ENCODE measurements at places on chromosomes 6 and 20.

- DNase-seq: no peak
Observed at GRCh38 chr6:16747232-16748024, 13.8 kb downstream of the ATXN1 start.

GRCh38 chr6:64256483-64256882 is 620.9 kb downstream of the PHF3 start:
- DNase-seq: no peak

- DNase-seq: no peak
Observed at GRCh38 chr6:170042596-170043118, 248.2 kb downstream of the DLL1 start.

- DNase-seq: no peak
Observed at GRCh38 chr20:48374991-48375595, 452.7 kb downstream of the PREX1 start.

DNA sequence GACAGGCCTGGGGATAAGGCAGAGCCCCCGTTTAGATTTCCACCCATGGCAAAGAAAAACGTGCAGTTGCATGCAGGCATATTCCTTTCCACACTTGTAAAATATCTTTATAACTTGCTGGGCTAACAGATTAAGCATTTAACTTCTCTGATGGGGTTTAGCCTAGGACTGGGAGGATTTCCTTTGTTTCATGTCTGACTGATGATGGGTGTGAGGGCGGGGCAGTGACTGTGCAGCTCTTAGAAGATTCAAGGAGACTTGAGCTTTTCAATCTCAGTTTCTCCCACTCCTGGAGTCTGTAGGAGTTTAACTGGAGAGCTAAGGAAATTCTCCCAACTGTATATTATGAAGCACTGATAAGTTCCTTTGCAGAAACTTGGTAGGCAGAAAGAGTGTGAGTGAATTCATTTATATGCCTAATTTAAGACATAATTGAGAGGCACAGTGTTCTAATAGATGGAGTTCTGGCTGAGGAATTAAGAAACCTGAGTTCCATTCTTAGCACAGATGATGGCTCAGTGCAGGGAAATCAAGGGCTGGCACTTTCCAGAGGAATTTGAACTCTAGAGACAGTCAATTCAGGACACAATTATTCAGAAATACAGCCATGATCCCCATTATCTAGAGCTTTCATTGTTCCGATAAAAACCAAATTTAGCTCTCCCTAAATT is 214.6 kb upstream of the CNR1 start:
- no peak for DNase-seq

DNA sequence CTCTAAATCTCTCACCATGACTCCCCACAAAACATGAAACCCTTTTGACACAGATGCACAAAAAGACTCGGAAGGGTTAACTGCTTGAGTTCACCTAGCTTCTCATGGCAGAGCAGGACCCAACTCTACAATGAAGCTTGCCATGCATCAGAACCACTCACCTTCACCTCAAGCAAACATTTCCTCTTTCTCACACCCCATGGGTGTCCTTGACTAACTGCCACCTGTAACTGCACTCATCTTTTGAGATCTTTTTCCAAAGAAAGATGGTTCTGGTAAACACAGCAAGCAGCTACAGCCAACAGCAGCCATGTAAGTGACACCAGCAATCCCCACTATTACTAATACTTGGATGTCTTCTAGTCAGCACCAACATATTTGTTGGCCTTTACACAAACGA is 76.5 kb downstream of the EFHC1 start:
- no peak for DNase-seq

GRCh38 chr20:48069596-48069995 is 284.3 kb upstream of the SULF2 start:
- DNase-seq: no peak

- DNase-seq: no peak
Observed at GRCh38 chr6:8149350-8149749, 47.0 kb upstream of the EEF1E1 start.

DNA sequence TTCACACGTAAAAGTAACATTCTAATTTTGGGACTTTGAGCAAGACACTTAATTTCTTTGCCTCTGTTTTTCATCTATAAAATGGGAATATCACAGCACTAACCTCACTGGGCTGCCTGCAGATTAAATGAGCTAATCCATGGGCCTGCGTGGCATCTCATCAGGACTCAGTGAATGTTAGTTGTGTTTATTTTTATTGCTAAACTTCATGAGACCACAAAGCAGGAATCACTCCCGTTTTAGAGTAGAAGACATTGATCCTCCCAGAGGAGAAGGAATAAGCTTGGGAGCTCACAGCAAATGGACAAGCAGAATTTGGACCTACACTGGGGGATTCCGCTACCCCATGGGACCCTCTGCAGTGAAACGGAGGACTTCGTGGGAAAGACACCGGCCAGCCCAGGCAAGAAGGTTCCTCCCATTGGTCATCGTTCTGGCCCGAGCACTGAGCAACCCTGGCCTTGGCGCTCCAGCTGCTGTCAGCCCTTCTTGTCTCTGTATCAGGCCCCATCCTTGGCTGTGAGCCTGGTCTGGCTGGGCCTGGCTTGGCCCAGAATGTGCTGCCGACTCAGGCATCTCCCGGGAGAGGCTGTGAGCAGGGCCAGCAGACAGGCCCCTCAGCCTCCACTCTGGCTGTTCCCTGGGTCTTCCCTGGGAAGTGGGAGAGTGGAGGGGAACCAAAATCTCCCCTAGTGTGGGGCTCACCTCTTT is 79.8 kb downstream of the NFATC2 start:
- DNase-seq: no peak

GRCh38 chr20:38412877-38413577 is 22.1 kb downstream of the SNHG17 start:
- no peak for DNase-seq

Measured in NB4 (cell line).